Articular chondrocyte of knee joint (primary cell): ENCODE measurements at places on chromosomes 2 and 18. TPM values are rescaled to one million over a fixed set of nuclear protein-coding genes. Genes with fewer than 3 reads are reported as not detected.

Gene PTPRM
- 72.9 and 81.8 TPM in 2 replicates for total RNA-seq

Gene LMAN1
- total RNA-seq = 300 and 355 TPM in 2 replicates

Gene METTL4
- 13.3 and 15.5 TPM in 2 replicates for total RNA-seq

Gene TDRD15
- total RNA-seq = under 0.01 TPM in 1 of 2 replicates, not detected in the other

Gene IFT172
- 29.3 and 30.7 TPM in 2 replicates for total RNA-seq
